ENCODE measurements at places on chromosomes 6 and 20. TPM values are rescaled to one million over a fixed set of nuclear protein-coding genes. Genes with fewer than 3 reads are reported as not detected.

Gene SNRPB2
- 36.5 TPM for total RNA-seq

Gene C20orf141
- not detected for total RNA-seq

Gene COL11A2
- 1.3 TPM for total RNA-seq

Gene PRRC2A
- total RNA-seq: 108 TPM

Gene MOXD1
- total RNA-seq: 2.2 TPM

Gene SLC12A5
- 3.2 TPM for total RNA-seq

Gene SLC17A2
- not detected for total RNA-seq

Gene TSPO2
- not detected for total RNA-seq

Gene F13A1
- 371 TPM for total RNA-seq

Gene ANKEF1
- 2.5 TPM for total RNA-seq

Gene ELOVL4
- total RNA-seq: 0.47 TPM

Gene GCNT2
- total RNA-seq: 3.5 TPM

Gene GSTA2
- total RNA-seq: not detected

Gene RBBP8NL
- not detected for total RNA-seq

Gene SOX18
- 83.4 TPM for total RNA-seq

Gene WASF1
- total RNA-seq: 3.0 TPM

Gene CST4
- total RNA-seq: not detected

Gene RIPPLY2
- total RNA-seq: not detected

Gene HLA-G
- not detected for total RNA-seq

Gene CD24
- 0.47 TPM for total RNA-seq

Gene SLC17A4
- not detected for total RNA-seq

Gene APCDD1L
- total RNA-seq: 0.44 TPM

Gene STX11
- 11.4 TPM for total RNA-seq

Gene GPLD1
- total RNA-seq: 1.2 TPM

All from left cardiac atrium (tissue), 4 donors.